ENCODE measurements at places on chromosomes 13 and 19.

- peak overlapping the region; percentile 65 for H3K27ac ChIP-seq
- no peak overlapping the region for H3K4me3 ChIP-seq
- H3K27me3 ChIP-seq, result peaks cover 2% of the 10 kb centered on the region
- no peak for DNase-seq
- no peaks in the 10 kb centered on the region for H3K36me3 ChIP-seq
Observed at GRCh38 chr13:28000567-28000966, 12.1 kb upstream of the URAD start.

DNA sequence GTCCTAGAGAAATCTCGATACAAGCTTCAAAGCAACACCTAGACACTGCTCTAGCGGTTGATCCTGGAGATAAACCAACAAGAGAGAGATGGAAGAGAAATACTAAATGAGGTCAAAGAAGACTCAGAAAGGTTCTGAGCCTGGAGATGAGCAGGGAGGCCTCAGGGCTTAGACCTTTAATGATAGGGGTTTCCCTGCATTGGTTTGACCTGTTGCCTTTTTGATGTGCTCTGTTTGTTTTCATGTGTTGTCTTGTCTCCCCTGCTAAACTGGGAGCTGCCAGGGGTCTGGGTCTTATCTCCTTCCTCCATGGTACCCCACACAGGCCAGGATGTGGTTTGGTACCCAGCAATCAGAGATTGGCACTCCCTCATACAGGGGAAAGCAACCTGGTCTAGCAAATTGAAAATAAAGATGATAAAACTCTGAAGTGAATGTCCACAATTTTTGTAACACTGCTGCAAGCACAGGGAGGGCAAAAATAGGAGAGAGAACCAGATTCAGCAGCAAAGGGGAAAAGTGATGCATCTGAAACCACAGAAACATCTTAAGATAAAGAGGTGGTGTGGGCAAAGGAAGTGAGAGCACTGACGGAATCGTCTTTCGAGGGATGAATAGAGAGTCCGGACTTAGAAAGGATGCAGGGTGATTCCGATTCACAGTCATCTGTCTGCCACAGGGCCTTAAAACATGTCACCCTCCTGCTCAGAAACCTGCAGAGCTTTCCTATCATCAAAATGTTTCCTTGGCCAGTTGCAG is 3.5 kb downstream of the FFAR2 start:
- peaks cover 40% of the 10 kb centered on the region for H3K27me3 ChIP-seq
- no peak overlapping the region for H3K27ac ChIP-seq
- H3K36me3 ChIP-seq, result no peaks in the 10 kb centered on the region
- DNase-seq, result no peak

GRCh38 chr13:114279146-114279545 is 2.3 kb upstream of the UPF3A start:
- H3K4me1 ChIP-seq, result peaks cover 24% of the 10 kb centered on the region
- H3K4me3 ChIP-seq, result no peak overlapping the region
- no peaks in the 10 kb centered on the region for H3K27me3 ChIP-seq
- peaks cover 18% of the 10 kb centered on the region for H3K36me3 ChIP-seq
- DNase-seq, result no peak
- H3K27ac ChIP-seq, result peak overlapping the region; percentile 97

DNA sequence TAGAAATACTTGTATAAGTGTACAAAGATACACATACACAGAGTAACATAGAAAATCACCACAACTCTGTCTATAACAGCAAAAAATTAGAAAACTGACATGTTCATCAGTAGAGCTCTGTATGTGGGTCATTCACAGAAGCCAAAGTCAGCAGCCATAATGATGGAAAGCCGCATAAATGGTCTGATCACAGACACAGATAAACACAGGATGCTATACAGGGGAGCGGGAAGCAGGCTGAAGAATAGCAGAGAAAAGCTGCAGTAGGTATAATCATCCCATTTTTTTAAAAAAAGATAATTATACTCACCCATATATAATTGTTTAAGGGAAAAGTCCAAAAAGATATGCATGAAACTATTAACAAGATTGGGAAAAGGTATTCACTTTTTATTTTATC is 31.5 kb downstream of the RCBTB1 start:
- no peak overlapping the region for H3K4me3 ChIP-seq
- H3K27me3 ChIP-seq, result no peaks in the 10 kb centered on the region
- no peaks in the 10 kb centered on the region for H3K4me1 ChIP-seq
- H3K27ac ChIP-seq, result no peak overlapping the region

- peak overlapping the region; percentile 67 for H3K27ac ChIP-seq
- DNase-seq, result no peak
- peaks cover 53% of the 10 kb centered on the region for H3K36me3 ChIP-seq
Observed at GRCh38 chr19:16394681-16395375, 70.2 kb downstream of the KLF2 start.
